Activated CD8-positive, alpha-beta memory T cell treated with anti-CD3 and anti-CD28 coated beads for 48 hours (primary cell): ENCODE measurements at places on chromosomes 5 and 9.

GRCh38 chr9:86098824-86099700 is at the start of gene GOLM1:
Gene GOLM1 (minus strand): TSS chr9:86099558. CDS start chr9:86079320, 20,238 bp downstream.
- no peak for DNase-seq

DNA sequence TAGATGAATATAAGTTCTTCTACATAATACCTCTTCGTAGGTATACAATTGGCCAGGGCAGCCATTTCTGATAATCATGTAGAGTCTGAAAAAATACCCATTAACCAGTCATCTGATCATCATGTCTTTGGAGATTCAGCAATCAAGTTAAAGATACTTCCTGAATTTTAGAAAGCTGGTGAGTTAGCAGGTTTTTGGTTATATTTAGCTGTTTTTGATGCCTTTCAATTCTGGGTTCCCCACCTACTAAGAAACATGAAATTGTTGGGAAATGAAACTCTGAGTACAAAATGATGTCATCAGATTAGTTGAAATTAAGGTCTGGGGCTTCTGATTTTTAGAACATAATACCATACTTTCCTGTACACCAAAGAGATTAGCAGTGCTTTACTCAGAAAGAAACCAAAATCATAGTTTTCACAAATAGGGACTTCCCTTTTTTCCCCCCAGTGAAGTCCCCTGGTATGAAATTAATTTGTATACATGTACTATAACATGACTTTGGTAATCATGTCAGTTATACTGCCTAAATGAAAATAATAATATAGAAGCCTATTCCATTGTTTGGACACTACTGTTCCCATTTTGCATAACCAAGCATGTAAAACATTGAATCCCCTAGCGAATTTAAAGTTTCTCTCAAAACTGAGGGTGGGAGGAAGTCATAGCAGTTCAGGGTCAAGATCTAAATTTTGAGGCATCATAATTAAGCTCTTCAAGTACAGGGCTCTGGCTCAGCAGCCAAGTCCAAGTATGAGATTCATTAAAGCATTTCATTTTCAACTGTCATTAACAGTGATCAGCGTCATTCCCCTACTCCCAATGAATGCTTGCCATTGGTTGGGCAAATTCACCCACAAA is 17.9 kb downstream of the PRLR start:
- DNase-seq: no peak

DNA sequence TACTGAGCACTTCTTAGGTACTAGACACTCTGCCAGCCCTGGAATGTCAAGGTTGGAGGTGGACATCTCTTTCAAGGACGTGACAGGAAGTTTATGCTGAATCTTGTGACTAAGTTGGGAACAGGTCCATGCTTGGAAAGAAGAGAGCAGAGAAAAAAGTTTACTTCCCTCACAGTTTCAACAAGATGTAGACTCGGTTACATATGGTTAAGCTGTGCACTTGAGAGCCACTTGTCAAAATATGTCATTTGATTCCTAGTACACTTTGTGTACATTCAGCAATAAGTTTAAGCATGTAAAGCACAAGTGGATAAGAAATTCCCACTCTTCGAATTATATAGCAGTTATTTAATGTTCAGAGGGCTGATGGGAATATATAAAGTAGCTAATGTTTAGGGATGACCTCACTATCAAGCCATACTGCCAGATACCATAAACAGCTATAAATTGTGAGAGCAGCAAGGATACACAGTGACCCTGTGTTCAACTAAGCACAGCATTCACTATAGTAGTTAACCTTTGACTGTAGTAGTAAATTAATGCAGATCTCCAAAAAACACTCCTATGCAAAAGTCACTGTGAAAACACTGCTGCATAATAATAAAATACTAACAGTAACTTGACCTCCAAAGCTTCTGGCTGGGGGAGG is 1944.6 kb upstream of the WWC1 start:
- DNase-seq: no peak

- DNase-seq: no peak
Measured at GRCh38 chr9:105191508-105192121, 52.8 kb upstream of the SLC44A1 start.
